Activated CD4-positive, alpha-beta T cell treated with anti-CD3 and anti-CD28 coated beads, Interleukin-2, amount 50 U/mL, for 48 hours (primary cell): ENCODE measurements at places on chromosomes 4 and X.

- DNase-seq, result no peak
Measured at GRCh38 chrX:112889400-112889799, 48.8 kb upstream of the AMOT start.

DNA sequence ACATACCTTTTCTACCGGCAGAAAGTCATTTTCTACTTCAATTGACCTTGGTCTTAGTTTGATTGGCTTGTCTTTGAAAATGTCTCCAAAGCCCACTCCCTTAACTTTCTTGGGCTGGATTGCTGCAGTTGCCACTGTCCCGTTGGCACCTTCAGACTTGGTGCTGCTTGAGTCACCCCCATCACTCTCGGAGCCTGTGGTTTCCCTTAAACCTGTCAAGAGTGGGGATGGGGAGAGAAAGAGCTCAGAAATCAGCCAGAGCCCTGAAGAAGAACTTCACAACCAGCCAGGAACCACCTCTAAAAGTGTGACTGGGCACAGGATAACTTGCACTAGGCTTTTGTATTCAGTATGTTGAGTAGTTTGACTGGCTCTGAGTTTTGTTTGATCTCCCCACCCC, 168.5 kb upstream of the MAP3K15 start:
- peak; percentile 32 for DNase-seq

GRCh38 chrX:3717742-3718420, 4.4 kb upstream of the PRKX start:
- DNase-seq, result no peak

GRCh38 chrX:9953396-9953795, 13.8 kb upstream of the CLDN34 start:
- no peak for DNase-seq
